ENCODE measurements at places on chromosomes 2 and 18.

- no peak for DNase-seq
Measured at GRCh38 chr2:103738108-103738507, 976.3 kb downstream of the TMEM182 start.

GRCh38 chr2:24861500-24861899 is 58.5 kb downstream of the ADCY3 start:
- no peak for DNase-seq

- no peak for DNase-seq
Measured at GRCh38 chr2:9654452-9655100, 23.8 kb upstream of the YWHAQ start.

DNA sequence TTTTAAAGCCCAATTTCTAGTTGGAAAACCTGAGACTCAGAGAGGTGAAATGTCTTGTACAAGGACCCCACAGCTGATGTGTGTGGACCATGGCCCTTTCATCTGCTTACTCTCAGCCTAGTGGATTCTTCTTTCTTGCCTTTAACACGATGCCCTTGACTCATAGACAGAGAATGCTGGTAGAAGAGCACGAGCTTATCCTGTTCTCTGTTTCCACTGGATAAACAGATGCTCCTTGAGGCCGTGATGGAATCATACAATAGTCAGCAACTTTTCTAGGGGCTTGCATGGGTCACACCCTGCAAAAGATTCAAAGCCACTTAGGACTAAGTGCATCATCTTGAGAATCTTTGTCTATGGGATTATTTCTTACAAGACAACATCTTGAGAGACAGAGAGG is 50.9 kb downstream of the MYCN start:
- DNase-seq = no peak

DNA sequence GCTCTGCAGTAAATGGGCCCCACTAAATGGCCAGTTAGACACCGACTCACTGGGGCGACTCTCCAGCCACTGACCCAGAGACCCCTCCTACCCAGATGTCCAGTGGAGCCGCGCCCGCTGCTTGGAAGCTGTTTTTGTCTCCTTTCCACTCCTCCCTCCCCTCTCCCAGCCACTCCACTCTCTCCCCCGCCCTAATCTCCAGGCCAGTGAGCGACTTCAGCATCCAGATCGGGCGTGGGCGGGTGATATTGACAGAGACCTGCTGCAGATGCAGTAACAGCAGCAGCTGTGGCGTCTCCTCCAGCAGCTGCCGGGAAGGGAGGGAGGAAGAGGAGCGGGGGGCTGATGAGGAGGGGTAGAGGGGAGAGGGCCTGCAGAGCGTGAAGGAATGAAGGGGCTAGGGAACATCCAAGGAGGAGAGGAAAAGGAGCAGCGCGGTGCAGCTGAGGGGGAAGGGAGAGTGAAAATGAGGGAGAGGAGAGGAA is at the start of gene SCN7A:
Gene SCN7A, minus strand, starts transcription at position 110 of the 485 bp plus-strand sequence. CDS start 16,553 bp downstream, outside the sequence.
- DNase-seq = peak; percentile 48

- DNase-seq = peak; percentile 59
Measured at GRCh38 chr2:74334931-74335333, 8.3 kb downstream of the SLC4A5 start.

DNA sequence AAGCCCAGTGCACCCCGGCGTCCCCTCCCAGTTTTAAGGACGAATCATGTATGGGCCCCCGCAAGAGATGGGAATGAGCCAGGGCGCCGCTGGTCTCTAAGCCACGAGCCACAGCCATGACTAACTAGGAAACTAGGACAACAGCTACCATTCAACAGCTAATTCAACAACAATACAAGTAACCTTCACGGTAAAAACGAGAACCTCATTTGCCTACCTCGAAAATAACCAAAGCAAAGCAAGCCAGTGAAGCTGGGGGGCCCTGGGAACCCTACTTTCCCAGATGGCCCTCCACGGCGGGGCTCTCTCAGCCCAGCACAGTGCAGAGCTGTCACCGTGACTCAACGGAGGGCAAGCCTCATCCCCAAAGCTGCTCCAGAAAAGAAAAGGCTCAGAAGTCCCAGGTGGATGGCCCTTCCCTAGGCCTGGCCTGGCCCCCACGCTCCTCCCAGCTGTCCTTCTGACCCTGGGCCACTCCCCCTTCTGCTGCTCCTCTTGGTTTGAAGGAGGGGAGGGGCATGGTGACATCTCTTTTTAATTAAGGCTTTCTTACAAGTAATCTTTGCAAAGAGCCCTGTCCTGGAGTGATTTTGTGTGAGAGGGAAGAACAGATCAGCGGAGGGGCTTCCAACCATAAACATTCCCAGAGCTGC is 126.3 kb downstream of the HDAC4 start:
- DNase-seq = no peak

DNA sequence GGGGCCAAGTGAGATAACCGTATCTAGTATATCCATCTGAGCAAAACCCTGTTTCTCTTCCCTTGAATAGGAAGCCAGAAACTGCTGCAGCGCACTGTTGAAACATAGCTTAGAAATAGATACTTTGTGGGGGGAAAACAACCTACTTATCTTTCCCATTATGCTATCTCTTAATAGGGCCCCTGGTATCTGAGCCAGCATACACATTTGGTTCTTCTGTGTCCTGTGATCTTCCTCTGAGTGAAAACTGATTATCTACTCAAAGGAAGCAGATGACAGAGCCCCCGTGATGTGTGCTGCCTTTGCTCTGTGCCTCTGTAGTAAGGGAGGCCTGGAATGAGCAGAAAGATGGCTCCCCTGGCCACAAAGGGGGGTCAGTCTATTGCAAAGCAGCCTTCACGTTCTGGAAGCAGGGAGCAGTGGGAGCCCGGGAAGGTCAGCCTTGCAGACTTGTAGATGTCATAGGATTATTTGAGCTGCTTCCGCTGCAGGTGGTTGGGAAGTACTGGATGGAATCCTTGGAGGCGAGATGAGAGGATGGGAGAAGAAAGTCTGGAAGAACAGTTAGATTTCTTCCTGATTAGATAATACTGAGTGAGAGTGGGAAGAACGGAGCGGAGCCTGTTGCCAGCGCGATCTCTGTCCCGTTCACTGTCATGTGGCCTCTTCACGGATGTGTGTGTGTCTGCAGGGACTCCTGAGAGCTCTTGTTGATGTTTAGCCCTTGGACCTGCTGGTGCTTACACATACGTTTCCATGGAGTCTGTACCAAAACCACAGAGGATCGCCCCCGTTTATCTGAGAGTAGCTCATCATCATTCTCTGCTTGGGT is 150.1 kb downstream of the AGAP1 start:
- DNase-seq = peak; percentile 45

- DNase-seq = no peak
Measured at GRCh38 chr2:96695602-96696001, 44.3 kb downstream of the LMAN2L start.

DNA sequence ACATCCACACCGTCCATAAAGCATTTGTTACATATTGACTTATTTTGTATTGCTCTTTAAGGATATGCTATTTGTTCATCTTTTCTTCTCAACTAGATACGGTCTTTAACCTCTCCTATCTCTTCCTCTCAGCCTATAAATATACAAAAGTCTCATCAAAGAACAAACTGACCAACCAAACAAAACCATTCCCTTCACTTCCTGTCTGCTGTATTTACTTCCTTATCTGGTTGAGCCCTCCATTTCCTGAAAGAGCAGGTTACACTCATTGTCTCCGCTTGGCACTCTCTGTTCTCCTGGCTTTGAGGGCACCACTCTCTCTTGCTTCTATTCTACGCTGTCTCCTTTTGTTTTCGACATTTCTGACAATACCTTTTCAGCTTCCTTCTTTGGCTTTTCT is 431.9 kb upstream of the TCF4 start:
- no peak for DNase-seq
